Left lobe of liver (tissue), 2 donors: ENCODE measurements at places on chromosomes 2 and 18. TPM values are rescaled to one million over a fixed set of nuclear protein-coding genes. Genes with fewer than 3 reads are reported as not detected.

DNA sequence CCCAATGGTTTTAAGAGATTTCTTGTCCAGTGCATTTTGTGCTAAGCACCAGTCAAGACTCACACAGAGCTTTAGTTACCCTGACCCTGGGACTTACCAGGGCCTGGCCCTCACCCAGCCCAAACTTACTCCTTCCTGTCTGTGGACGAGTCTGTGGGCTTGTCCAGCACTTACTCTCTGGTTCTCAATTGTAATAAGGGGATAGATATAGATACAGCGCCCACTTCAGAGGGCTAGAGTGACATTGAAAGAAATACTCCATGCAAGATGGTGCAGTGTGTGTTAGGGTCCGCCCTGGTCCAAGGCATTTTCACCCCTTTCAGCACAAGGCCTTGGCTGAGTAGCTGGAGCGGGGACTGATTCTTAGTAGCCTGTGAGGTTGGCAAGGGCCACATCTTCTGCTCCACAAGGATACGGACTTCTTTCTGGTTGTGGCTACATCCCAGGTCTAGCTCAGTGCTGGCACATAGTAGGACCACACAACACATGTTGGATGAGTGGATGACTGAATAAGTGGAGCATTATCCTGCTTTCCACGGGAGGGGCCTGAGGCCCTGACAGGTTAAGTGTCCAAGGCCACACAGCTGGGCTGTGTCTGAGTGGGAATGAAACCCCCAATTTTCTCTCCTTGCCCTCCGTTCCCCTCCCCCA is 3.8 kb upstream of the ARID5A start:
- DNase-seq, result no peak

DNA sequence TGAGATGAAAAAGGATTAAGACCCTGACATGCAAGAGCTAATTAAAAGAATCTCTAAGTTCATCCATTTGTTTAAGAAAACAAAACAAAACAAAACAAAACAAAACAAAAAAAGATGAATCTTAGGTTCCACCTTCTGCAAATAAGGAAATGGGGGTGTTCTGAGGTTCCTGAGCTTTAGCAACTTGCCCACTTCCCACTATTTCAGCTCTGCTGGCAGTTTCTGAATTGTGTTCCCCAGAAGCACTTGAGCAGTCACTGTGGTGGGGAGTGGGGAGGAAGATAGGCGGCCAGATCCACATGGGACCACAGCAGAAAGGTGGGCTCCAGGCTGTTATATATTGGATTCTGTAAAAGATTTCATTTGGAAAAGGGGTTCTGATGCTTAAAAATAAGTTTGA is 20.3 kb downstream of the INO80C start:
- no peak for DNase-seq

RGPD5 gene
- 28.7 TPM for total RNA-seq

ADRA2B gene
- 11.4 TPM for total RNA-seq

TMEM131 gene
- 14.7 TPM for total RNA-seq

ALPG gene
- not detected for total RNA-seq

DNA sequence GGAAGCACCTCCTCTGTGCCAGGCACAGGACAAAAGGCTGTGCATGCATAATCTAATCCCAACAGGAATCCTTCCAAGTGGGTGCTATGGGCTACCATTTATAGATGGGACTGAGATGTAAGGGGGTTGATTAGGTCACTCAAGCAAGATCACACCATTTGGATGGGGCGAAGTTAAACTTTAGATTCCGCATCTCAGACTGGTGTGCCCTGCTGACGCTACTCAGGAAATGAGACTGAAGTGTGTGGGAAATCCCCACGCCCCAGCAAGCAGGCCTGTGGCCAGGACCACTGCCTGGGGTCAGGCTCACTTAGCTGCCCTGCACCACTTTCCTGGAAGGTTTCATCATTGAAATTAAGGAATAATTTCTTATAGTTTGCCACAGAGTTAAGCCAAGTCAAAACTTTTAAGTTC is 70.5 kb upstream of the PPP1CB start:
- DNase-seq, result no peak

SERPINB11 gene
- not detected for total RNA-seq

TNFRSF11A gene
- 1.1 TPM for total RNA-seq

- DNase-seq, result no peak
Measured at GRCh38 chr2:152613235-152613634, 104.0 kb downstream of the PRPF40A start.

- no peak for DNase-seq
Measured at GRCh38 chr18:46374850-46375249, 270.7 kb downstream of the HAUS1 start.

GPR148 gene
- total RNA-seq, result not detected

DNA sequence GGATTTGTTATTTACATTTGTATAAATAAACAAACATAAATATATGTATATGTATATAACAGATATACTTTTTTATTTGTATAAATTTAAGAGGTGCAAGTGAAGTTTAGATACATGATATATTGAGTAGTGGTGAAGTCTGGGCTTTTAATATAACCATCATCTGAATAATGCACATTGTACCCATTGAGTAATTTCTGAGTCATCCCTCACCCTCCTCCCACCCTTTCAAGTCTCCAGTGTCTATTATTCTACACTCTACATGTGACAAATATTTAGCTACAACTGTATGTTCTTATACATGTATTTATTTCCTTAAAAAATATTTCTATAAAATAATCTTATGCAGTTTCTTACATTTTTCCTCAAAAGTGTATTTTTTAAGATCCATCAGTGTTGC is 358.7 kb upstream of the TFPI start:
- no peak for DNase-seq

GRCh38 chr2:29245742-29246382 is 130.6 kb downstream of the CLIP4 start:
- no peak for DNase-seq

DNA sequence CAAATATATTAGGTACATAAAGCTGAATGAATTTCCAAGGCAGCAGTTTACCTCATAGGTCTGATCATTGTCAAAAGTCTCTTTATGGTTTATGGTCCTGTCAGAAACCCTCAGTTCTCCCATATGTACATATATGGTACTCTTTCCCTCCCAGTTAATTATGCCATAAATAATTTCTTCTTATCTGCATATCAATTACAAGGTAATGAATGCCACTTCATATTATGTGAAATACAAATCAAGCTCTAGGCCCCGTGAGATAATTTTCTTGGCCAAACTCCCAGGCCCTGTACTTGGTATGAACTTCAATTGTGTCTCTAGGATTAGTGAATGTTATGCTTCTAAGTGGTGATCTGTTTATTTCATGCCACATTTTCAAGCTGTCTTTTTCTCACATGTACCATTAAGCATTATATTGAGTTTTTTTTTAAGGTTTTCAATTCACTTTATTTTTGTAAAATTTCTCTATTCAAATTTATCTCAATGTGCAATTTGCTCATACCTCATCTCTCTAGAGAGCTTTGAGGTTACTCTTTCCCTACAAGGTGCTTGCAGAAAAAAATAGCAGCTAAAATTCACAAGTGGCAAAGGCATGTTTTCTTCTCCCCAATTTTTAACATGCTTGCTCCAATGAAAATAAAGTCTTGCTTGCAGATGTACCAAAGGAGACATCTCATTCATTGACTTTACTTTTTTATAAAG is 430.6 kb upstream of the VRK2 start:
- DNase-seq, result no peak

ZC3H15 gene
- 20.0 TPM for total RNA-seq

DNA sequence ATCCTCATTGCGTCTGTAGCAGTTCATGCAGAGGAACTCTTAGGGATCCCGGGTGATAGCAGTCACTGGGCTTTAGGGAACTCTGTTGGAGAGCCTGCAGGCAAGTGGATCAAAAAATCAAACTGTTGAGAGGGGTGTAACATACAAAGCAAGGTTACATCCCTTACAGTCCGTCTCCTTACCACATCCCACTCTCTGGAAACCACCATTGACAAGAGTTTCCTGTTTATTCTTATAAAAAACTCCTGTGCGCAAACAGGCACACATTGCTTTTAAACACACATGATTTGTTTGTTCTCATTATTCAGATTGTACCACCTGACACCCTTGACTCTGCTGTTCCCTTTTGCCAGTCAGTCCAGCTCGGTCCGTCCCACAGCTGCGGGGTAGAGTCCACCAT is 137.7 kb downstream of the LTBP1 start:
- no peak for DNase-seq

- DNase-seq, result no peak
Measured at GRCh38 chr2:29698216-29698615, 223.2 kb downstream of the ALK start.

C1GALT1C1L gene
- total RNA-seq, result not detected

ORMDL1 gene
- total RNA-seq, result 19.7 TPM

- DNase-seq, result no peak
Measured at GRCh38 chr2:234679301-234679740, 182.4 kb upstream of the ARL4C start.

TLX2 gene
- total RNA-seq, result 0.08 TPM

LPIN2 gene
- total RNA-seq, result 58.9 TPM

- no peak for DNase-seq
Measured at GRCh38 chr2:31075431-31075830, 62.8 kb downstream of the GALNT14 start.

- no peak for DNase-seq
Measured at GRCh38 chr18:34864836-34865497, 154.9 kb downstream of the DTNA start.

DNA sequence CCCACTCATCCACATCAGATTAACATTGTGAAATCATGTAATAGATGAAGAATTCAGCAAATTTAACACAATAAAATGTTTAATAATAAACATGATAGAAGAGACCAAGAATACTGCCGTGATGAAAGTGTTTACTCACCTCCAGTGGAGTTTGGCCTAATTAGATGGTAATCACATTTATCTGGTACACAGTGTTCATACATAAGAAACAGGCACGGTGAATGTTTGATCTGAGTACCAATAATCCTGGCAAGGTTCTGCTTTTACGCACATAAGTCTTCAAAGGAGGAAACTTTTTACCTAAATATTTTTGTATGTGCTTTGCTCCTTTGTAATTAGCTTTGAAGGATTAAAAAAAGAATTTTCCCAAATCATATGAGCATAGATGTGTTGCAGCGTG is 122.5 kb downstream of the IRS1 start:
- DNase-seq, result no peak

YES1 gene
- total RNA-seq, result 31.1 TPM

- DNase-seq, result no peak
Measured at GRCh38 chr2:96795076-96795475, 21.0 kb upstream of the CNNM3 start.

DNAH7 gene
- total RNA-seq, result 0.35 TPM

- no peak for DNase-seq
Measured at GRCh38 chr2:113896791-113897190, 6.9 kb downstream of the ACTR3 start.

DNA sequence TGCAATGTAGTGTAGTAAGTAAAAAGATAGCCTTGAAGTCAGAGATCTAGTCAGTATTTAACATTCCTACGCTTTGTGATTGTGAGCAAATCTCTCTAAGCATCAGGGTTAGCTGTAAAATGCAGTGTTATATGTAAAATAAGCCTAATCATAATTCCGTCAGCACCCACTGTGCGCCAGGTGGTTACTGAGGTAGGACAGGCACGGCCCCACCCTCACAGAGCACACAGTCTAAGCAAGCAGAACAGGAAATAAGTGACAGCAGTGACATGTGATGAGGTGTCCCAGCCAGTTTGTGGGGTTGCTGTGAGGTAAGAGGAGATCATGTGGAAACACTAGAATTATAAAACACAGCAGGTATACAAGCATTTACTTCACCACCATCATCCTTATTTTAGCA is 267.1 kb downstream of the ICOS start:
- no peak for DNase-seq

DNA sequence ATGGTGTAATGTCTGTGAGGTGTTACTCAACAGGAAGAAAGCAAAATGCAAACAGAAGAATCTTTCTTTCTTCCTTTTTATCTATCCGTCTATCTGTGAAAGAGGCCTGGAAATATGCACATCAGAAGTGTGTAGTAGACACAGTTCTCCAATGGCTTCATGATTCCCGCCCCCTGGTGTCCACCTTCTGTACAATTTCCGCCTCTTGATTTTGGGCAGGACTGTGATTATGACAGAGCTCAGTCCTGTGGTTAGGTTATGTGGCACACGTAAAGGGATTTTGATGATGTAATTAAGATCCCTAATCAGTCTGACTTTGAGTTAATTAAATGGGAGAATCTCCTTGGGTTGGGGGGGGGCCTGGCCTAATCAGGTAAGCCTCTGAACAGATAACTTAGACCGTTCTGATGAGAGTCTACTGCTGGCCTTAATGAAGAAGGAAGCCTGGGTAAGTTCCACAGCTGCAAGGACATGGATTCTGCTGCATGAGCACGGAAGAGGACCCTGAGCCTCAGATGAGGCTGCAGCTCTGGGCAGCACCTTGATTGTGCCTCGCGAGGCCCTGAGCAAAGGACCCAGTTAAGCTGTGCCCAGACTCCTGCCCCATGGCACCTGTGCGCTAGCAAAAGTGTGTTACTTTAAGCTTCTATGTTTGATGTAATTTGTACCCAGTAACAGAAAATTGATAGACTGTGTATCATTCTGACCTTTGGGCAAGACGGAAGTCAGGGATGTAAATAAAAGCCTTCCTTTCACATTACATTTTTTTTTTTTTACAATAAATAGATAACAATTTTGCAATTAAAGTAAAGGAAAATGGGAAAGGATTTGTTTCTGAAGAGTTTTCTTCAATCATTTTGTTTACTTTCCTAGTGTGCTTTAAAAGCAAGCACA is 11.3 kb upstream of the KCNF1 start:
- DNase-seq, result no peak

RAX gene
- total RNA-seq, result not detected

DNA sequence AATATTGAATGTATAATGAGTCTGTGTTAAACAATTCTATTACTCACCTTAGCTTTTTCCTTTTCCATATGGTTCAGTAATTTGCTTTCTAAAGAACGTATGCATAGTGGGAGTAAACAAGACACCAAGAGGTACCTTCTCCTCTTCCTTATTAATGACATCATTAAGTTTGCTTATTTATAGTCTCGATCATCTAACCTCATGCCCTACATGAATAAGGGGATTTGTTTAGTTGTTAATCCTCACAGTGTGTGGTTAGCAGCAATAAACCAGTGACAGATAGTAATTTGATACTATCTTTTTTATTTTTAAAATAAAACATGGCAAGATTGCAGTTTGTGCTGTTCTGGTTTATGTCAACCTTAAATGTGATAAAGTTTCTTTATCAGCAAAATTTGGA is 69.7 kb downstream of the COBLL1 start:
- DNase-seq, result no peak

GRCh38 chr2:142866426-142866825 is 11.0 kb upstream of the KYNU start:
- DNase-seq, result no peak
